ENCODE measurements at places on chromosomes 3 and 15.

GRCh38 chr3:16028604-16029003, 145.9 kb upstream of the GALNT15 start:
- no peak for DNase-seq

- no peak for DNase-seq
These were observed 76.8 kb downstream of the CLSTN2 start for GRCh38 chr3:140011611-140012277.

DNA sequence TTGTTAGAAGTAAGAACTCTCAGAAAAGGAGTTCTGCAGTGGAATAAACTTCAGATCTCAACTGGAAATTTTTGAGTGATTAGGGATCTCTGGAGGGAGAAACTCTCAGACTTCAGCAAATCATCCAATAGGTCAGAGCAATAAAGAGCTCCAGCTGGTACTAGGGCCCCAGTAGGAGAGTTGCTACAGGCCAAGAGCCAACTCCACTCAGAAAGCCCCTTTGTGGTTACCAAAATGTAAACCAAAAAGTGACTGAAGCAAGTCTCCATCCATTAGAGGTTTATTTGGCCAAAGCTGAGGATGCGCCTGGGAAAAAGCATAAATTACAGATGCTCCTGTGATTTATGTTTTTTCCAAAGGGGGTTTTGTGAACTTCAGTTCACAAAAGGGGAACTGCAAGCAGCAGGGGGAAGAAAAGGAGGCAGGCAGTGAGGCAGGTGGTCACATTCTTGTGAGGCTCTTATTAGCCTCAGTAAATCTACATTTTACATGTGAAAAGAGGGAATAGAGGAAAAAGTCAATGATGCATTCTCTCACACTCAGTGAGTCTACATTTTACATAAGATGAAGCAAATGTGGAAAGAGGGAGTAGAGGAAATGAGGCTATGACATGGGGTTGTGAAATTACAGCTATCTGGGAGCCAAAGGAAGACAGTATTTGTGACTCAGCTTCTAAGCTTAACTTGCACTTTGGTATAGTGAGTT, 92.4 kb upstream of the DAZL start:
- DNase-seq: no peak

DNA sequence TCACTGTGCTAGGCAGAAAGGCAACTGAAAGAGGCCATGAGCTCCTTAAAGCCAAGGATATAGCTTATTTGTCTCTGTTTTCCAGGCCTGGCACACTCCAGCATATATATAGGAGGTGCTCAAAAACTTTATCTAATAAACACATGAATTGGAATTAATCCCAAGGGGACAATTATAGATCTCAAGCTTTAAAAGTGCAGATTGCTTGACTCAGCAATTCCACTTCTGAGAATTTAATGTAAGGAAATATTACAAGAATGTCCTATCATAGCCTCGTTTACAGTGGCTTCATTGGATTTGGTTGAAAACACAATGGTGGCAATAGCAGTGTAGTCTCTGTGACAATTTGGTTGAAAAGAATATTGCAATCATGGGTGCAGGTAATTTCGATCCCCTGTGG, 267.3 kb downstream of the SHQ1 start:
- no peak for DNase-seq

- no peak for DNase-seq
These were observed 20.1 kb downstream of the FBXO22 start for GRCh38 chr15:75923756-75924155.

DNA sequence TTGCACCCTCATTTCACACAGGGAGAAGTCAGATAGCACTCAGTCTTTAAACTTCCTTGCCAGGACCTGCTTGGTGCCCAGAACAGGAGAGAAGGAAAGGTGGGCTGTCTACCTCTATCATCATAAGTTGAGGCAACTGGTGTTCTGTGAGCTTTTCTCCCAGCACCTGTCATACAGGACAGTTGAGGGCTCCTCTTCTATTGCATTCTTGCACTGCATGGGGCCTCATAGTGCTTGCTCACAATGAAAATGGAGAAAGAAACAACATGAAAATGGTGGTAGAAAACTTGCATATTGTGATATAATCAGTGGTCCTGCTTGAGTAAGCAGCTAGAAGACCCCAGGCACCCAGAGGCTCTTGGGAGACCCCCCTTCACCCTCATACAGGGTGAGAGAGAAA, 311.7 kb upstream of the GOLIM4 start:
- no peak for DNase-seq

- DNase-seq: no peak
These were observed 101.3 kb upstream of the GALNT15 start for GRCh38 chr3:16073203-16073602.

- no peak for DNase-seq
These were observed 31.6 kb upstream of the UBE2Q2 start for GRCh38 chr15:75811626-75812025.

- peak; percentile 25 for DNase-seq
These were observed 417.4 kb downstream of the MECOM start for GRCh38 chr3:169246158-169246557.

DNA sequence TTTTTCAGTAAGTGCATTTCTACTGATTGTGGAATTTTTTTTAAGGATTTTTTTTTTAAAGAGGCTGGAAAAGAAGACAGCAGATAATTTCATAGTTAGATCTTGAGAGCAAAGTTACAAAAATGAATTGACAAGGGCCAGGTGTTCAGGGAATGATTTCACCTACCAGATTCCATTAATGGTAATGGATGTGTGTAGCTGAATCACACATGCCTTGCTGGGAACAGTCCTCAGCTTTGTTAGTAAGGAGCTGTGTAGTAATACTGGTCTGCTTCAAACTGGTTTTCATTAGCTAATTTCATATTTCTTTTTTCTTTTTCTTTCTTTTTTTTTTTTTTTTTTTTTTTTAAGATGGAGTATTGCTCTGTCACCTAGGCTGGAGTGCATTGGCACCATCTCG, 16.0 kb downstream of the NR1D2 start:
- no peak for DNase-seq

DNA sequence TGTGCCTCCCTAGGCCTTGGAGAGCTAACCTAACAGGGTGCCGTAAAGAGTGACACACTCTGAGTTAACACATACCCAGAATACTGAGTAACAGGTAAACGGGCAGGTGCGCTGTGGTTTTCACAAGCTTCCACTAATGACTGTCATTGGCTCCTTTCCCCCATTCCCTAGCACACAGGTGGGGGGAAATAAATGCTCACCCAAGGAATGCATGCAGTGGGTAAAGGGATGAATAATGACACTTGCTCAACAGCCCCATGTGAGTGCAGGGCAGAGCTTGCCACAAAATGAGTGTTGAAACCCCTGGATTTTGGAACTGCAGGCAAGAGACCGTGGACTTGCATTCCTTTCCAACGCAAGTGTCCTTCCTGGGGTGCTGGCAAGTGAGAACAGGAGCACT, 57.6 kb downstream of the ADAMTS17 start:
- DNase-seq: no peak

DNA sequence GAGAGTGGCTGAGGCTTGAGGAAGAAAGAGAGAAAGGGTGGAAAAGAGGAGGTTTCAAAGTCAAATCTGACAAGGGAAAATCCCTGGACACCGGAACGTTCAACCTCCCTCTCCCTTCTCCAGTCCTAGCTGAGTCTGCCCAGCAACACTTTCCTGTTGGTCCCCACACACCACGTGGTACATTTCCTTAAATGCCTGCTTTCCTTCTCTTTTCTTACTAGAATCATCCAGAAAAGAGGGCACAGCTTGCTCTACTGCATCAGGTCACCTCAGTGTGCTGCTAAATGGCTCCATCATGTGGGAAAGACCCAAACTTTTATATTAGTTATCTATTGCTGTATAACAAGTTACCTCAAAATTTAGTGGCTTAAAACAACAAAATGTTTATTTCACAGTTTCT, 181.2 kb downstream of the NECTIN3 start:
- DNase-seq: no peak

DNA sequence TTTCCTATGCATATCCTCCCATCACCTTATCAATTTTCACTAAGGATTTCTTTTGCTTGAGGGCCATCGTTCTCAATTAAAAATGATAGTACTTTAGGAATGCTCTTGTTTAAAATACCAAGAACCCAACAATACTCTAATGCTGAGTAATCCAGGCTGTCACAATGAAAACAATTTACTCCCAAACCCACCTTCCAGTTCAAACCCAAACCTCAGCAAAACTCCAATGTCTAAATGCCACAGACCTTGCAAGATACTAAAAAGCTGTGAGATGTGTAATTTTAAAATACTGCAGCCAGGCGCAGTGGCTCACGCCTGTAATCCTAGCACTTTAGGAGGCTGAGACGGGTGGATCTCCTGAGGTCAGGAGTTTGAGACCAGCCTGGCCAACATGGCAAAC, 889.8 kb downstream of the ROBO1 start:
- DNase-seq: no peak

DNA sequence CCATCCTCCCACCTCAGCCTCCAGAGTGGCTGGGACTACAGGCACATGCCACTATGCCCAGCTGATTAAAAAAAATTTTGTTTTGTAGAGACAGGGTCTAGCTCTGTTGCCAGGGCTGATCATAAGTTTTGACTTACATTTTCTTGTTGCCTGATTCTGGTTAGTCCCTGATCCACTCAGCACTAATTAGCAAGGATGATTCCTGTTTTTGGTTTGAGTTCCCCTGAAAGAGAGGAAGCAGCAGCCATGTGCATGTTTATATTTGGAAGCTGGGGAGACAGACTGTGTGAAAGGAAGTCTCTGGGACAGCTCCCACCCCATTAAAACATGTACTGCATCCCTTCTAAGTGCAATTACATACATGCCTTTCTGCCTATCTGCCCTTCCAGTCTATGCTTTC, 3.6 kb upstream of the NCK1 start:
- no peak for DNase-seq

DNA sequence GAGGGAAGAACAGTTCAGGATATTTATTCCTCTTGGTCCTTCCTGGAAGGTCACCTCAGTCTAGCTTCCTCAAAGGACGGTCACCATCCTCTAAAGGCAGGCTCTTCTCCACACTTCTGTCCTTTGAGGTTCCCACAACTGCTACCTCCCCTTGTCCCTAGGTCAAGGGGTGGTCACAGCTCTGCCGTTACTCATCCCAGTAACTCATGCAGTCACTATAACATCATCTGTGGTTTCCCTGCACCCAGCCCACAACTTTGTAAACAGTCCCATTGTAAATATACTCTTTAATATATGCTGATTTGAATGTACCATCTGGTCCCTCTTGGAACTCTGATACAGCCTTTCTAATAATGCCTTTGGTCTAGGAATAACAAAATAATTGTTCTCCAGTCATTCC, 887.4 kb downstream of the FHIT start:
- DNase-seq: no peak

All from NCI-H2029 treated with DMSO at 0.1 percent for 48 hours (cell line).